ENCODE measurements at places on chromosomes 11 and 22.

- no peak for DNase-seq
Measured at GRCh38 chr22:31876156-31876920, 68.0 kb upstream of the YWHAH start.

GRCh38 chr11:27291302-27291889 lies 71.6 kb downstream of the CCDC34 start:
- DNase-seq, result peak; percentile 8

- no peak for DNase-seq
Measured at GRCh38 chr11:75403037-75403436, 3.7 kb downstream of the RPS3 start.

DNA sequence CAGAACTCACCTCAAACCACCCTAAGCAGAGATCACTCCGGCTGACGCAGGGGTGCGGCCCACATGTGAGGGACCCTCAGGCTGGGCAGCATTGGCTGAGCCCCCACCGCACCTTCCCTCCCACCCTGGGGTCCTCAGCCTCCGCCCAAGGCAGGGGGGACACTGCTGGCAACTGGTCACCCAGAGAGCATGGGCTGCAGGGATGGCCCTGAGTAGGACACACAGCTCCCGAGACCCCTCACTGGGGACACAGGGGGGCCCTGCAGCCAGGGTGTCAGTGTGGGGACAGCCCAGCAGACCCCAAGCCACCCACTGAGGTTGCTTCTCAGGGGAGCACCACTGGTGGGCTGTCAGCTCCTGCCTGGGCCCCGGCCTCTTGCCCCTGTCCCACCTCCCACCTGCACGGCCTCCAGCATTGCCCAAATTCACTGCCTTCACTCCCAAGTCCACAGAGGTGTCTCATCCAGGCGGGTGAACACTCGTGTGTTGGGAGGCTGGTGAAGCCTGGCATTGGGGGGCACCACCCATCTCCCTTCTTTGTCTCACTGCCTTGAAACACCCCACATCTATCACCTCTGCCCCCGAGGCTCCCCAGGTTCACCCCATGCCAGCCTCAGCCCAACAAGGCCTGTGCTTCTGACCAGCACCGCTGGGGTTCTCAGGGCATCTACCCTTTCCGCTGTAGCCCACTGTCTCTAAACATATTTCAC lies 4.7 kb downstream of the C11orf21 start:
- no peak for DNase-seq

DNA sequence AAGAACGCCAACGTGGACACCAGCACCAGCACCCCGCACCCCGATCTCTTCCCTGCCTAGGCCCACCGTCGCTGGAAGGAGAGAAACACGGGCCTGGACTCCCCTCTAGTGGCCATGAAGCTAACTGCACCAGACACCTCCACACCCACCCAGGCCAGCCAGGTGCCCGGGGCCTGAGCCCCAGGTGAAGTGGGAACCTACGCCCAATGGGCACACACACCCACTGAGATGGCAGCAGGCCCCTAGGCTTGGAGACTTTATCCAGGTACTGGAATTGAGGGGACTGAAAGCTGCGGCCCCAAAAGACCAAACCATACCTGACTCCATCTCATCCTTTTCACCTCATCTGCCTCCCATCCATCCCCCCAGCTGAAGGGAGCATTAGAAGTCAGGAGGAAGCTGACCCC lies 81.0 kb downstream of the BUD13 start:
- DNase-seq, result peak; percentile 48

- peak; percentile 79 for DNase-seq
Measured at GRCh38 chr11:63916837-63917691, at the start of gene RCOR2. RCOR2 (minus strand) TSS chr11:63917164; CDS start chr11:63916456, 708 bp downstream.

GRCh38 chr22:27278946-27279345 lies 522.6 kb downstream of the MN1 start:
- DNase-seq, result no peak

- no peak for DNase-seq
Measured at GRCh38 chr22:22184277-22184807, 60.2 kb upstream of the VPREB1 start.

DNA sequence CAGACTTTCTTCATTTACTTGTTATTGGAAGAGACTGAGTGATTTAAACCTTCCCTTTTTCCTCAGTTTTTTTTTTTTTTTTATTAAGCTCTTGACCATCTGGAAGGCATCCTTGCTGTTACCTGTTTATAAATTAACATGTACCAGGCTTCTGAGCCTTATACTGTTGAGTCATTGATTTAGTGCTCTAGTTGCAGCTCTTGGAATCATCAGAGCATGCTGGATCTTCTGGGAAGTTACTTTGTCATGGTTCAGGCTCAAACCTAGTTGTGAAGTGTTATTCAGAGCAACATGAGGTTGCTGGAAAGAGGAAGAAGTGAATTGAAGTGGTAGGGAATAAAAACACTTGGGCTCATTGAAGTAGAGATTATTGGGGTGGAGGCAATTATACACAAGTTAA lies 6.3 kb downstream of the ZDHHC5 start:
- DNase-seq, result no peak

DNA sequence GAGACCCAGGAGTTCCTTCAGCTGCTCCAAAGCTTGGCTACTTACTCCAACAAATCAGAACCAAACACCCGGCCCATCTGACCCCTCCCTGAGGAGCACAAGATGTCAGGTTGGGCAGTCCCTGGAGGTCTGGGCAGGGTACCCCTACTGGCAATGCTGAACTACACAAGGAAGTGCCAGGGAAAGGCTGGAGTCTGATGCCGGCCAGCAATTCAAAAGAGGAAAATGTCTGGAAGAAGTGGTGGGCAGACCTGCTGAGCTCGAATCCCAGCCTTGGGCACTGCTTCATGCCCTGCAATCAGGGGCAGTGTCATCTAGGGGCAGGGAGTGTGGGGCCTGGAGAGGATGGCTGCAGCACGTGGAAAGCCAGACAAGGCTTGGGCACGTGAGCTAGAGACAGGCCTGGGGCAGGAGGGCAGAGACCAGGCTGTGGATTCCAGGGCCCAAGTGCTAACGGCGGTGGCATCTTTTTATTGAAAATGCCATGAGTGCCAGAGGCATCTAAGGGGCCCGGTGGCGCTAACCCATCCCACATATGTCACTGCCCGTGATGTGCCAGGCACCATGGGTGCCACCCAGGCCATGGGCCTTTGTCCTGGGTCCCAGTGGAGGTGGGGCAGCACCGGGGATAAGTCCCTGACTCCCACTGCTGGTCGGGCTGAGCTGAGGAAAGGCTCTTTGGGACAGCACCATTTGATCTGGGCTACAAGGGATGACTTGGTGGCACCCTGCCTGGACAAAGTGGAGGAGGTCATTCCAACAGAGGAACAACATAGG lies 97.9 kb upstream of the PITPNB start:
- DNase-seq, result no peak

- no peak for DNase-seq
Measured at GRCh38 chr11:111939836-111940604, 2.9 kb downstream of the DIXDC1 start.

- DNase-seq, result no peak
Measured at GRCh38 chr22:22945195-22945594, 57.6 kb downstream of the IGLL5 start.

GRCh38 chr22:21633481-21633880 lies 921 bp downstream of the CCDC116 start:
- DNase-seq, result no peak

GRCh38 chr11:79413268-79413667 lies 27.6 kb downstream of the TENM4 start:
- DNase-seq, result no peak

- no peak for DNase-seq
Measured at GRCh38 chr22:20249797-20250354, 18.2 kb downstream of the RTN4R start.

GRCh38 chr22:40043081-40043480 lies 48.3 kb downstream of the FAM83F start:
- no peak for DNase-seq

GRCh38 chr22:50691521-50691920 lies 18.9 kb downstream of the SHANK3 start:
- peak; percentile 86 for DNase-seq

DNA sequence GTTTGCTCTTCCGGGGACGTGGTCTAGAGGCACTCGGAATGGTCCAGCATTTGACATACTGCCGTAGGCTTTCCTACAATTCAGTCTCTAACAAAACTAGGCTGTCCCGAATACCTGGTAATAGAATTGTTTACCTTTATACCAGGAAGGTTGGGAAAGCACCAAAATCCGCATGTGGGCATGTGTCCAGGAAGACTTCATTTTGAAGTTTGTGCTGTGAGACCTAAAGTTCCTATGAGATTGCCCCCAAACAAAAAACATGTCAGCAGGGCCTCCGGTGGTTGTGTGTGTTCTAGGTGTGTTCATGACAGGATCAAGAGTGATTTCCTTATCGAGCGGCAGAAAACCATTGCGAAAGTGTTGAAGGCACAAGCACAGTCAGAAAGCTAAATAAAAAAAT lies 26.1 kb downstream of the HSPA8 start:
- DNase-seq, result no peak

- no peak for DNase-seq
Measured at GRCh38 chr11:2929531-2929949, 320 bp upstream of the PHLDA2 start.

DNA sequence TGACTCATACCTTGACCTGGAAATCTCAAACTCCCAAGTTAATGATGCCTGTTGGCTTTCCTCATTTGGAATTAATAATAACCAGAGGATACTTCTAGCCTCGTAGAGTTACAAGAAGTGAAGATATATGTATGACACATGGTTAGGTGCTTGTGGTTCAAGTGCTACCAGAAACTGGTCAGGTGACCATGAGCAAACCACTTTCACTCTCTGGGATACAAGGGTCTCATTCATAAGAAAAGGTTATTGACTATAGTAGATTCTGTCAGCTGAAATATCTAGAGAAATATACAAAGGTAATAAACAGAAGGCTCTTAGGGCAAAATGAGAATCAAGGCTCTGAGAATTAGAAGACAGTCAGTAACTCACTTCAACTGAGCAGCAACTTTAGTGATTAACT lies 233.3 kb downstream of the KCNA4 start:
- DNase-seq, result no peak

- DNase-seq, result no peak
Measured at GRCh38 chr22:41745968-41746367, 46.7 kb downstream of the MEI1 start.

- no peak for DNase-seq
Measured at GRCh38 chr11:97912629-97913028, 1108.1 kb upstream of the CNTN5 start.

GRCh38 chr11:112334381-112334780 lies 73.7 kb upstream of the PLET1 start:
- peak; percentile 36 for DNase-seq

- no peak for DNase-seq
Measured at GRCh38 chr11:77124041-77124440, 4.0 kb upstream of the MYO7A start.

DNA sequence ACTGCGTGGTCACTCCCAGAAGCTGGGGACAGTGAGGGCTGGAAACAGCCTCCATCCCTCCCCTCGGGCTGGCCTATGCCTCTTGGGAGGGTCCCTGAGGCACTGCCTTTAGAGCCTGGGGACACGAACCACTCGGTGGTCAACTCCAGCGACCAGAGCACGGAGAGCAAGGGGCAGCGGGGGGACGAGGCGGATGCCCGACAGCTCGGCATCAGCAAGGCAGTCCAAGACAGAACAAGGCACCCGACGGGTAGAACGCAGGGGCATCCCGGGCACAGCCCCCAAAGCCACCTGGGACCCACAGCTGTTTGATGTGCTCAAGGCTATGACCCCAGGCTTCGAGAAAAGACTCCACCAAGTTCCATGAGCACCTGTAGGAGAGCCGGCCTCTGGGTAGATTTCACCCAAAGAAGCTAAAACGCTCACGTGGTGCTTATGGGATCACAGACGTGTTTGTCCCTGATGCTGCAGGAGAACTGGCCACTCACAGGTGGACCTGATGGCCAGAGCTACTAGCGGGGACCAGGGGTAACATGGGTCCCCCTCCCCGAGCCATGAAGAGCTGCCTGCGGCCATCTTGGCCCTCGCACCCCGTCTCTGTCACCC lies 510 bp upstream of the LSP1 start:
- DNase-seq, result no peak

DNA sequence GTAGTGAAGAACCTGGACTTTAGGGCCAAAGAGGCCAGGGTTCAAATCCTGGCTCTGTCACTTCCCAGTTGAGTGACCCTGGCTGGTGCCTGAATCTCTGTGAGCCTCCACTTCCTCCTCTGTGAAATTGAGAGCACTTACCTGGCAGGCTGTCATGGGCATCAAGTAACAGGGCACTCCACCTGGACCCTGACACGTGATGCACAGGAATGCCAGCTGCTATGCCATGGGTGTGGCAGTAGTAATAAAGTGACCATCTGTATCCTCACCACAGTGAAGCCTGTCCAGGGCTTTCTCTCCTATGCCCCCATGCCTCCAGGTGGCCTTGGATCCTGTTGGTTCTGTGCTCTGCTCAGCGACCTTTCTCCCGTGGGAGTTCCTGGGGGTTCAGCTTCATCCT lies 29.8 kb upstream of the PPP6R3 start:
- no peak for DNase-seq

GRCh38 chr22:49676783-49677494 lies 150.7 kb downstream of the BRD1 start:
- DNase-seq, result no peak

DNA sequence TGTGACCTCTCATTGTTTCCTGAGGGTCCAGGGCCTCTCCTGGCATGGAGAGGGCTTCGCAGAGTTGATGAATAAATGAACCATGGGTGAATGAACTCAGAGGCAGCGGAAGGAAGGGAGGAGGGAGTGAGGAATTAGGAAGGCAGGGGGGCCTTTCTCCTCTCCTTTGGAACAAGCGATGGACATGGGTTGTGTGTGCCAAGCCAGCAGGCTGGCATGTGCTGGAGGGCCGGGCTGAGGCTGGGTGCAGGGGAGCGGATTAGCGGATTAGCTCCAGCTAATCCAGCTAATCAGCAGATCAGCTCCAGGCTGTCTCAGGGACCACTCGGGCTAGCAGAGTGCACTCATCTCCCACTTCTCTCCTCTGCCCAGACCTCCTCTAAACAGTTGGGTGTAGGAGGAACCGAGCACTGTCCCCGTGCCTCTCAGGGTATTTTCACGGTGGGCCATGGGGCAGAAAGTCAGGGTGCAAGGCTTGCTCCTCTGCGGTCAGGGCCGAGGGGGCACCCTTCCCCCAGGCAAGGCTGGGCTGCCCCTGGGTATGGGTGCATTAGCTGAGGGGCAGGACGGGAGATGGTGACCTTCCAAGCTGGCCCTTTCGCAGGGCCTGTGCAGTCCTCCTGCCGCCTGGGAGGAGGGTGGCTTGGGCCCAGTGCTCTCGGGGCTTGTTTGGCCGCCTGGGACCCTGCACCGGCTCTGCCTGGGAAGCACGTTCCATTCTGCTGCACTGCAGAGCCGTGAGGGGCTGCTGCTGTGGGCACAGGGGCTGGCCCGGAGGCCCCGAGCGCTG lies 120.3 kb upstream of the B3GAT1 start:
- DNase-seq, result no peak

DNA sequence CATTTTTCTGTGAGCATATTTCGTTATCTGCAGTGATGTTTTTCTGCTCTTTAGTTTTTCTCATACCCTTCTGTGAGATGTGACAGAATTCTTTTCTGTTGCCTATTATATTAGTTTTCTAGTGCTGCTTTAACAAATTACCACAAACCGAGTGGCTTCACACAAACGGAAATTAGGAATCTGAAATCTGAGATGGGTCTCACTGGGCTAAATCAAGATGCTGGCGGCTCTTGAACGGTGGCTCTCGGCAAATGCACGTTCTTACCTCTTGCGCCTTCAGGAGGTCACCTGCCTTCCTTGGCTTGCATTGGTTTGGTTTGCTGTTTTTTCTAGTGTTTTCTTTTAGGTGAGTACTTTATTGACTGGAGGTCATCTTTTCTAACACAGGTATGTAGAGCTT lies 13.0 kb downstream of the ZBED4 start:
- DNase-seq, result peak; percentile 35

GRCh38 chr22:21446128-21446826 lies 20.9 kb upstream of the TMEM191C start:
- DNase-seq, result no peak

GRCh38 chr22:36536717-36537116 lies 7.8 kb upstream of the EIF3D start:
- no peak for DNase-seq

All from KBM-7 (cell line).